ENCODE measurements at places on chromosomes 4 and X.
A peak's percentile ranks its signal among the peaks of the same experiment; 100 is the strongest.

GRCh38 chr4:9970399-9971011 lies 50.8 kb downstream of the SLC2A9 start:
- no peak for DNase-seq

GRCh38 chrX:153029875-153030274 lies 26.4 kb upstream of the PNMA3 start:
- no peak for DNase-seq

GRCh38 chrX:102714994-102715393 lies 2.7 kb downstream of the GPRASP2 start:
- no peak for DNase-seq

- DNase-seq = no peak
Measured at GRCh38 chr4:44150091-44150576, 298.5 kb downstream of the KCTD8 start.

- no peak for DNase-seq
Measured at GRCh38 chrX:135892781-135893180, 463 bp downstream of the CT45A10 start.

DNA sequence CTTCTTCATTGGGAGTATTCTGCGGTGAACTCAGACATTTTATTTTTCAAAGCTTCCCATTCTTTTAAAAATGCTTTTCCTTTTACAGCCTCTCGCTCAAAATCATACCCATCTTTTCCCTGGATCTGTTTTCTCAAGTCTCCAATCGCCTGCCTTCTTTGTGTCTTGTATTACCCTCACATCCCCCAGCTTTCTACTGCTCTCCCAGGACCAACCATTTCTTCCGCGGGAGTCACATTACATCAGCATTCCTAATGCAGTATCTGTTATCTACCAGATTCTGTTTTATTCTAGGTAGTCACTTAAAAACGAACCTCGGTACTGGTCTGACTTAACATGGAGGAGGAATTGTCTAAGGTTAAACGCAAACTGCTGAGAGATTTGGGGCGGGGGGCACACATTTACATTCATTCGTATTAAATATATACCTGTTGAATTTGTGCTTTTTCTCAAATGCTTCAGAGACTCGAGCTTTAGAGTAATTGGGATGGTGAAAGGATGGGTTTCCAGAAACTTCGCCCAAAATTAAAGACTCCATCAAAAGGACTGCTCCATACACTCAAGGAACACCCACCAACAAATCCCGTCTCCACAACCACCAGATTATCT lies 493 bp upstream of the UCHL1 start:
- no peak for DNase-seq

DNA sequence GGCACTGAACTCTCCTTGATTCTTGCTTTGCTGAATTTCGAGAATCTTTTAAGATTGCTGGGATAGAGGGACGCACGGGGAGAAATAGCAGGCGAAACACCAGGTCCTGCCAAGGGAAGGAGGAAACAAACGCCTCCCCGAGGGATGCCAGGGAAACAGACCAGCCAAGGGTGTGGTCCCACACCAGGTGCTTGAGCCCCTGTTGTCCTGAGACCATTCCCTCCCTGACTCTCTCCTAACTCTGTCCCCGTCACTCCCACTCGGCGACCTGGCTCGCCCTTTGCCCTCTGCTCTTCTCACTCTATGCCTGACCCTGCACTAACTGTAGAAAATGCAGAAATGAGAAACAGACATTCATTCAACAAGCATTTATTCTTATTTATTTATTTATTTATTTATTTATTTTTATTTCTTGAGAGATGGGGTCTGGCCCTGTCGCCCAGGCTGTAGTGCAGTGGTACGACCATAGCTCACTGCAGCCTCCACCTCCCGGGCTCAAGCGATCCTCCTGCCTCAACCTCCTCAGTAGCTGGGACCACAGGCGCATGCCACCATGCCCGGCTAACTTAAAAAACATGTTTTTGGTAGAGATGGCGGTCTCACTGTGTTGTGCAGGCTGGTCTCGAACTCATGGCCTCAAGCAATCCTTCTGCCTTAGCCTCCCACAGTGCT lies 16.2 kb downstream of the CTAG1B start:
- no peak for DNase-seq

- DNase-seq = no peak
Measured at GRCh38 chr4:147371661-147372060, 109.2 kb upstream of the EDNRA start.

DNA sequence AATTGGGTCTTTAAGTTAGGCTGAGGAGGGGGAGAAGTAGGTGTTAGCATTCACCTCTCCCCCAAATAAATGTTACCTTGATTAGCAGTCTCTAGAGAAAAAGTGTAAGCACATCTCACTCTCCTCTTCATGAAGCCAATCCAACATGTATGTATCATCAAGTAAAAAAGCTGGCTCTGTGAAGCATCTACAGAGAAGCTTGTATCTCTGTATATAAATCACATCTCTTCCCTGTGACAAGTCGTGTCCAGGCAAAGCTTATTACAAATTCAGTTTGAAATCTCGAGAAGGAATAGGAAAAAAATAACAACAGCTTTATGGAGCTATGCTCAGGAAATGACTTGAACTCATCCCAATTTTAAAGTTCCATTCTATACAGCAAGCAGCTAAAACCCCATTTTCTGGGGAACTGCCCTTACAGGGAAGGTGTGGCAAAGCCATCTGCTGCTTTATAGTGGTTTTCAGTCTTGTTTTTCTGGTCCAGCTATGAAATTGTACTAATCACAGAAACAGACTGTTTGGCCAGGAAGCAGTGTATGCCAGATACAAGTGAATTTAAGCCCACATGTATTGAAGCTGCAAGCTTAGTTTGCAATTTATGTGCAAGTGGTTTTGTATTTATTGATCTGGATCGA lies 313.3 kb upstream of the NOCT start:
- DNase-seq = no peak

DNA sequence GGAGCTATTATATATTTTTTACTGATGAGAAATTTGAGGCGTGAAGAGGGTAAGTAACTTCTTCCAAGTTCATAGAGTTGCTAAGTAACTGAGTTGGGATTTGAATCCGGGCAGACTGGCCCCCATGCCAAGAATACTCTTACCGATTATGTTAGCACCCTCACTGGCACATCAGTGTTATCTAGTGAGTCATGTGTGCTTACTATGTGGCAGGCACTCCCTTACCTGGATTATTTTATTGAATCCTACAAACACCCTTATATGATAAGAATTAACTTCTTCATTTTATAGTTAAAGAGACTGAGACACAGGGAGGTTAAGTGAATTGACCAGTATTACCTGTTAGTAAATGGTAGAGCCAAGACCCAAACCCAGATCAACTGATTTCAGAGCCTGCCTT lies 20.9 kb downstream of the MTHFD2L start:
- DNase-seq = no peak

DNA sequence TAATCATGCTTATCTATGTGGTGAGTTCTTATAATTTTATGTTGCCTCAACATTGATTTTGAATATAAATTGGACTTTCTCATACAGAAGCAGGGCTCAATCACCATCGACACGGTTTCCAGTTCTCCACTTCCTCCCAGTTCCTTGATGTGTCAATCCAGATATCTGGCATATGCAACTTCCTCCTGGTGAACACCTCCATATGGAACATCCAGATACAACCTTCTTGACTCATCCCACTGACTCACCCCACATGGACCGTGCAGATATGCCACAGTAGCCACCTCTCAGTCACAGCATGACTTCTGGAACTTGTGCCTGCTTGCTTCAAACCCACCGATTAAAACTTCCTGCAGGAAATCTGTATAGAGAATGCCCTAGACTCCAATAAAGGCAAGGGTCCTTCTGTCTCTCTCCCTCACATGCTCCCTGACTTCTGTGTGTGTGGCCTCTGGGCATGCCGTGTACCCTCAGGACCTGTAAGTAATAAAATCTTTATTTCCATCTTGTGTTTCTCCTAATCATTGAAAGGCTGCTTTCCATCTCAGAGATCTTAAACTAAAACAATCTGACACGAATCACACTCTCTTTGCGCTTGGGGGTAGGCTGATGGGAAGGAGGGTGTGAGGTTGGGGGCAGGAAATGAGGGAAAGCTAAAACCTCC lies 67.0 kb downstream of the HTRA3 start:
- DNase-seq = no peak

DNA sequence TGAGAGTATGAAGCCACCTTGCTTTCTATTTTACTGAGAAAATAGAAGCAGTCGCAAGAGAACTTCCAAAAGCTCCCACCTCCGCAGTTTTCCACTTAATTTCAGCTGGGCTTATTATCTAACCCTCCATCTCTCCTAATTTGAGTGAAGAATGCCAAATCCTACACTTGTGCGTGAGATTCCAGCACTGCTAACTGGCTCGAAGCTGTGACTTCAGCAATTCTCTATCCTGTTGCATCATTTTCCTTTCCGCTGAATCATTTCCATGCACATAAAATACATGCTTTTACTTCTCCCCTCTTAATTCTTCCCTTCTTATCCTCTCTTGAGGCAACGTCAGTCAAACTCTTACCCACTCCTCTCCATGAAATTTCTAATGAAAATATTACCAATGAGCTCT lies 189.5 kb downstream of the GASK1B start:
- DNase-seq = no peak

DNA sequence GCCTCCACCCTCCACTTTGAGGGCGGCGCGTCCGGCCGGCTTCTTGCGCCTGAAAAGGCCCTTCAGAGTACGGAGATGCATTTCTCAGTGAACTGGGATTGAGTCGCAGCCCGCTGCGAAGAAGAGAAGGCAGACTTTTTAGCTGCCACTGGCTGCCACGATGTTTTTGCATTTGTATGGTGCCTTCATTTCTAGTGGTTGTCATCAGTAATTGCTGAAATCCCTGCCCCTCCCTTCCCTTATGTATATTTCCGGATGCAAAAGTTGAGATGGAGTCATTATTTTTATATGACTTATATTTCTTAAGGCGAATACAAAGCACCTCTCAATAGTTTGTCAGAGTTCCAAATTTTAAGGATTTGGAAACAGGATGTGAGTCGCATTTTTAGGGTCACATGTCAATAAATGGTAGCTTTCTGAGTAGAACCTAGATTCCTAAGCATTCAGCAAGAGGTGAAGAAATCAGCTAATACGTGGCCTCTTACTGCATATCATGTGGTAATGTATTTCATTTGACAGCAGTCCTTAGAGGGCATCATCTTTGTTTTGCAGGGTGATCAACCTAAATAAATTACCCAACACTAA lies 658 bp downstream of the ATP6AP2 start:
- DNase-seq = peak; percentile 38

- DNase-seq = no peak
Measured at GRCh38 chrX:19707246-19707871, 180.0 kb downstream of the SH3KBP1 start.

- no peak for DNase-seq
Measured at GRCh38 chr4:168569931-168570276, 73.1 kb downstream of the PALLD start.

GRCh38 chrX:134692233-134692632 lies 34.0 kb upstream of the PLAC1 start:
- no peak for DNase-seq

GRCh38 chr4:92305148-92305877 lies 1.5 kb downstream of the GRID2 start:
- DNase-seq = no peak

DNA sequence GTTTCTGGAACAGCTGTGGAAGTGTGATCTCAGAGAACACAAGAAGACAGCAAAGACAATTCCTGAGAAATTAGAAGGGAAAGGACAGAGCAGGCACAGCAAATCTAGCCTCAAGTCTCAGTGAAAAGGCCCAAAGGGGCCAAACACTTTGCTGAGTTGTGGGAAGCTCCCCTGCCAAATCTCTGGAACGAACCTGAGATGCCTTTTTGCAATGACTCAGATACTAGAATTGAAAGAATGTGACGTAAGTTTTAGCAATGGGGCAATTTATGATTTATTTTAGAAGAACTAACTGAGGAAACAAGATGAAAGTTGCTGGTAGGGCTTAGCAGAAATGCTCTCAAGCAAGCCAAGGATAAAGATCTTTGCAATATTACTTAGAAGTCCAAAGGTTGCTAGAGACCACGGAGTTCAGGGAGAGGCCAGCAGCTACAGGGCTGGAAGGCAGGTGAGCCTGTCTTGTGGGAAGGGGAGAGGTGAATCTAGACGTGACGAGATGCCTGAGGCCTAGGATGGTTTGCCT lies 92.8 kb downstream of the AMELX start:
- DNase-seq = no peak

DNA sequence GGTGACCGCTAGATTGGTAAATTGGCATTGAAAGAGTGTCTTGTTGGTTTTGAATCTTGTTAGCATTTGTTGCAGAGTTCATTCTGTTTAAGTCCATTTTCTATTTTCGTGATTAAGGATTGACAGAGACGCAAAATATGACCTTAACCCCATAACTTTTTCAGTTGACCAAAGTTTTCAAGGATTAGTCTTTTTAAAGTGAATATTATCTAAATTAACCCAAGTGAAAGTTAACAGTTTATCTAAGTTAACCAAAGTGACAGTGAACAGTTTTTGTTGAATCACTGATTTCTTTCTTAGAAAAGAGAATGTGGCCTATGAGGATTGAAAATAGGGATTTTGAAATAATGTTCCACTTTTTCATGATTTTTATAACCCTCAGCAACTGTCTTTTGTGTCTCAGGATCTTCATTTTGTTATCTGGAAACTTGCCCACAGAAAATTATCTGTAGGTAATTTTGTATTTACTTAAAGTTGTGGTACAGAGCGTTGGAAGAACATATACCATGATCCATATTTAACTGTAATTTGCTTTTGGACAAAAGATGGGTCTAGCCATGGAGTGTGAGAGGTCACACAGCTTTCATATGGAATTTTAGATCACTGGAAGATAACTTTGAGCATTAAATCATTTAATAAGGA lies 3.3 kb downstream of the CPEB2 start:
- DNase-seq = no peak

- DNase-seq = no peak
Measured at GRCh38 chr4:10118048-10119004, 1.7 kb upstream of the WDR1 start.

GRCh38 chr4:157880761-157881160 lies 292.1 kb downstream of the GASK1B start:
- no peak for DNase-seq

Measured in central memory CD4-positive, alpha-beta T cell (primary cell).